ENCODE measurements at places on chromosomes 5 and 9. TPM values are rescaled to one million over a fixed set of nuclear protein-coding genes. Genes with fewer than 3 reads are reported as not detected.

GRCh38 chr5:122608222-122608621 is 166.7 kb upstream of the SNX2 start:
- H3K4me1 ChIP-seq: no peaks in the 10 kb centered on the region
- no peaks in the 10 kb centered on the region for H3K36me3 ChIP-seq
- H3K27me3 ChIP-seq: no peaks in the 10 kb centered on the region
- no peak for DNase-seq
- no peak overlapping the region for H3K4me3 ChIP-seq

DNA sequence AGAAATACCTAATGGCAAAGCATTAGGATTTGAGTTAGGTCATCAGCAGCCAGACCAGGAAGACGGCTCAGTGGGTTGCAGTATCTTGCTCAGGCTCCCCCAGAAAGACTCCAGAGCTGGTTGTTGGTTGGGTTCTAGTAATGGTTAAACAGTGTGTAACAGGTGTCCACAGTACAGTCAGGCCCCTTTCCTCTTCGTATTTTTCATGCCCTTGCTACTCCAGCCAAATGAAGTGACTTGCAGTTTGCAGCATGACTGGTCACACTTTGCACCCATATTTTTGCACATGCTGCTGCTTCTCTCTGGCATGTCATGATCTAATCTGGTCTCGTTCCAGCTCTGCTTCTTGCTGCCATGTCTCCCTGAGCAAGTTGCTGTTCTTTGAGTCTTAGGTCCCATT is 60.6 kb upstream of the TRPC7 start:
- DNase-seq: no peak
- no peaks in the 10 kb centered on the region for H3K4me1 ChIP-seq
- H3K27me3 ChIP-seq: peaks cover 13% of the 10 kb centered on the region
- H3K27ac ChIP-seq: no peak overlapping the region
- no peak overlapping the region for H3K4me3 ChIP-seq

DNA sequence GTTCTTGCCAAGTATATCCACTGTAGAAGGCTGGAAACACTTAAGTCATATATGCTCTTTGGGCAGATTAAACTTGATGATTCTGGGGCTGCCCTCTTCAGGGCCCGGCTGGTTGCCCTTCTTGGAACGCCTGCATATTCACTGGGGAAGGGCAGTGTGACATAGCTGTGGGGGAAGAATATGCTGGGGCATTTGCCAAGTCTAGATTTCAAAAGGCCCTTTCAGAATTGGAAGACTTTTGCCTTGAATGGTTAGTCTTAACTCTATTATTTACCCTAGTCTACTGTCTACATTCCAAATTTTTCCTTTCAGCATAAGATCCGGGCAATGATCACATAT is 161.2 kb upstream of the PITX1 start:
- peaks cover 2% of the 10 kb centered on the region for H3K27me3 ChIP-seq
- H3K27ac ChIP-seq: peak overlapping the region; percentile 81

The SLC6A18 gene
- total RNA-seq: not detected

The F2RL1 gene
- 2.9 TPM for total RNA-seq

DNA sequence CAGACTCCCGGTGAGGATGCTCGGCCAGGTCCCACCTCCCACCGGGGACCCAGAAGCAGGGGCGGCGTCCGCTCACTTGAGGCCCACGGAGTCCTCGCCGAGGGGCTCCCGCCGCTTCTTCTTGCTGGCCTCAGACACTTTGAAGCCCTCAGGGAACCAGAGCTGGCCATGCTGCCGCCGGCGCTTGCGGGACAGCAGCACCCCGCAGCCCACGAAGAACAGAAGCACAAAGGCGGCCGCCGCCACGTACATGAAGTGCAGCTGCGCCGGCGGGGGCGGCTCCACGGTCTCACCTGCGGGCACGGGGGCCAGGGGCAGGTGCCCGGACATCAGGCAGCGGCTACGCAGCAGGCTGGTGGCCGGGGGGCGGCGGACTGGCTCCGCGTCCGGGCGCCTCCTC is 19.4 kb upstream of the SEC16A start:
- DNase-seq: no peak
- H3K27ac ChIP-seq: no peak overlapping the region
- H3K4me3 ChIP-seq: no peak overlapping the region
- H3K4me1 ChIP-seq: no peaks in the 10 kb centered on the region
- H3K36me3 ChIP-seq: no peaks in the 10 kb centered on the region
- H3K27me3 ChIP-seq: no peaks in the 10 kb centered on the region

GRCh38 chr9:98960409-98960808 is 16.7 kb downstream of the COL15A1 start:
- H3K27me3 ChIP-seq: peaks cover 4% of the 10 kb centered on the region
- no peak for DNase-seq
- H3K4me3 ChIP-seq: no peak overlapping the region

- H3K4me1 ChIP-seq: peaks cover 11% of the 10 kb centered on the region
- H3K27ac ChIP-seq: no peak overlapping the region
- H3K27me3 ChIP-seq: peaks cover 2% of the 10 kb centered on the region
- no peak overlapping the region for H3K4me3 ChIP-seq
- DNase-seq: peak; percentile 22
- no peaks in the 10 kb centered on the region for H3K36me3 ChIP-seq
These were observed 206.7 kb downstream of the FAM114A2 start for GRCh38 chr5:153831973-153832372.

DNA sequence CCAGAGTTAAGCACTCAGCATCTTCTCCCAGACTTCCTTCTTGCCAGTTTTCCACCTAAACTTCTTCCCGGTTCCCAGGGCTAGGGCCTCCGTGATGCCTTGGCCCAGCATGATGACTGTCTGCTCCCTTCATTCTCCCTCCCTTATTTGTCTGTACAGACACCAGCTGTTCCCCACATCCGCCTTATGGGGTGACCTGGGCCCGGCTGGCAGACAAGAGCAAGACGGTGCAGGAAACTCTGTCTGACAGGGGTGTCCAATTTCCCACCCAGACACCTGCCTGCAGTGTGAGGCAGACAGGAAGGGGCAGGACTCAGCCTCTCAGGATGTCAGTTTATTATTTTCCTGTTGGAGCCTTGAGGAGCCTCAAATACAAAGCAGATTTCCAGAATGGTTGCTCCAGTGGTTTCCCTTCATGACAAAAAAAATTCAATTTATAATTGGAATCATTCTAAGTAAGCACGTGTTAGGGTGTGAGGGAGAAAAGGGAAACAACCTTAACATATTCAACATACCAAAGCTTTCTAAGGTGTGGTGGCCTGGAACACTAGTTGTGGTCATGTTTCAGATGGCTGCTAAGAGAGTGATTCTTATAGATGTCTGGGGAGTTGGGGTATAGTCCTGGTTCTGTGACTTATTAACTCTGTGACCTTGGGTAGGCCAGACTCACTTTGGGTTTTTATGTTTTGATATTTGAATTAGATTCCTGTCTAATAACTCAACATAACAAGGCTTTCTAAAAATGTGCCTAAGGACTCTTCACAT is 234.5 kb downstream of the PAPPA start:
- H3K4me1 ChIP-seq: peaks cover 51% of the 10 kb centered on the region
- peak overlapping the region; percentile 11 for H3K27ac ChIP-seq
- DNase-seq: peak; percentile 6
- peaks cover 1% of the 10 kb centered on the region for H3K27me3 ChIP-seq
- peaks cover 40% of the 10 kb centered on the region for H3K36me3 ChIP-seq

- H3K27me3 ChIP-seq: no peaks in the 10 kb centered on the region
- no peak overlapping the region for H3K4me3 ChIP-seq
- H3K36me3 ChIP-seq: peaks cover 32% of the 10 kb centered on the region
- DNase-seq: no peak
- peaks cover 33% of the 10 kb centered on the region for H3K4me1 ChIP-seq
These were observed 20.4 kb downstream of the ZBTB5 start for GRCh38 chr9:37444890-37445289.

- peaks cover 6% of the 10 kb centered on the region for H3K4me1 ChIP-seq
- no peaks in the 10 kb centered on the region for H3K36me3 ChIP-seq
- no peak overlapping the region for H3K4me3 ChIP-seq
- H3K27ac ChIP-seq: no peak overlapping the region
These were observed 142.8 kb upstream of the ALDH1B1 start for GRCh38 chr9:38249587-38250210.

DNA sequence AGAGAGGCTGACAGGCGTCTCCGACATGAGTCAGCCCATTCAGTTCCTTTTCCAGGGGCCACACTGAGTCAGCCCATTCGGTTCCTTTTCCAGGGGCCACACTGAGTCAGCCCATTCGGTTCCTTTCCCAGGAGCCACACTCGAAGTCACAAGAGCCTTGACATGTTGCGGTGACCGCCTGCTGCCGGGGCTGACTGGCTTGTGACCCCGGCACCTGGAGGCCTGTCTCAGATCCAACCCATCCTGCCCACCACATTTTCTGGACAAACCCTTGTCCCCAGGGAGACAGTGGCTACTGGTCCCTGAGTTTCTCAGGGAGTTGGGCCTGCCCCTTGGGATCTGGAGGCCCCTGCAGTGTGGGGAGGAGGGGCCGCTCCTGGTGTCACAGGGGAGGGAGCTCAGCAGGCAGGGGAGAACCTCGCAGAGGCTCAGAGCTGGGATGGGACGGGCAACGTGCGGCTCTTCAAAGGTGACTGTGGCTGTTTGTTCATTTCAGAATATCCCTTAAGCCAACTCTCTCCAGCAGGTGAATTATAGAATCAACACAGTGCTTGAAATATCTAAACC is 40.5 kb upstream of the LPCAT1 start:
- no peaks in the 10 kb centered on the region for H3K36me3 ChIP-seq
- peak overlapping the region; percentile 30 for H3K27ac ChIP-seq
- peak; percentile 69 for DNase-seq
- peaks cover 12% of the 10 kb centered on the region for H3K27me3 ChIP-seq
- no peak overlapping the region for H3K4me3 ChIP-seq

The STPG3 gene
- not detected for total RNA-seq

GRCh38 chr5:124262470-124262869 is 484.0 kb downstream of the ZNF608 start:
- no peaks in the 10 kb centered on the region for H3K36me3 ChIP-seq
- H3K4me1 ChIP-seq: no peaks in the 10 kb centered on the region
- H3K27me3 ChIP-seq: no peaks in the 10 kb centered on the region
- no peak for DNase-seq
- H3K4me3 ChIP-seq: no peak overlapping the region
- H3K27ac ChIP-seq: no peak overlapping the region

DNA sequence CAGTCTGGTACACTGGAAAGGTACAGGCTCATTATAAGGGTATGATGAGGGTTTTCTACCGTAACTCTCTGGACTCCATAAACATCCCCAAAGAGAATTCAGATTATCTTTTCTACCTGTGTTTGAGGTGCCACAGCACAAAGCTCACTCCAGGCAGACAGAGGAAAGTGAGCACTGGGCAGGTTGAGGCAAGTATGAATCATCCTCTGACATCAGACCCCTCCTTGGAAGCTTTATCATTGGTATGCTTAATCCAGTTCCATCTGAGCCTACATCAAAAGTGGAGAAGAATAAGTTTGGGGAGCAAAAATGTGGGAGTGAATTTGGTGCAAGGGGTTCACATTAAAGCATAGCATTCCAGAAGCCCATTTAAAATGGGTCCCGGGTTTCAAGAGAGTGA is 21.7 kb downstream of the C9orf152 start:
- H3K36me3 ChIP-seq: no peaks in the 10 kb centered on the region
- DNase-seq: no peak
- H3K27ac ChIP-seq: no peak overlapping the region
- H3K4me3 ChIP-seq: no peak overlapping the region
- H3K4me1 ChIP-seq: peaks cover under 1% of the 10 kb centered on the region
- peaks cover 3% of the 10 kb centered on the region for H3K27me3 ChIP-seq

The TLE1 gene
- total RNA-seq: 13.5 TPM

GRCh38 chr9:114471157-114471556 is 34.1 kb downstream of the WHRN start:
- no peak overlapping the region for H3K4me3 ChIP-seq
- peaks cover 5% of the 10 kb centered on the region for H3K36me3 ChIP-seq
- H3K27me3 ChIP-seq: no peaks in the 10 kb centered on the region
- DNase-seq: no peak

DNA sequence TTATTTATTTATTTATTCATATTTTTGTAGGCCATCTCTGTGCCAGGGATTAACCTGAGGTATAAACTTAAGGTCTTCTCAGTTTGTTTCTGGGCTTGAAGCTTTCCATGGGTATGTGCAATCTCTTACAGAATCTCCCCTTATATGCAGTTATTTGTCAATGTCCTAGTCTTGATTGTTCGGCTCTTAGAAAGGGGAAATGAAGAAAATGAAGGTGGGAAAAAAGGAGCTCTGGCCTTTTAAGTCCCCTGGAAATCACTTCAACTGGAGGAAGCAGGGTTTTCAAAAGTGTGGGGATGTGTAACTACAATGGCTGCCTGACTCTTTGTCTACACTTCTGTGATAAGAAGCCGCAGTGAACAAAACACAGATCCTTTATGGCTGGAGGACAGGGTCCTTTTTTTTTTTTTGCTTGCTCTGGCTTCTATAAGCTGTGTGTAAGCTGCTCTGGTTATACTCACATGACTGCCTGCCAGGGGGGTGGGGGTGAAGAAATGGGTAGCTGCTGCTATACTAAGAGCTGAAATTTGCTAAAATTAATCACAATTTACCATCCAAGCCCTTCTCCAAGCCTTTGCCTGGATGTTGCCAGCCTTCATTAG is 33.7 kb downstream of the CENPP start:
- no peaks in the 10 kb centered on the region for H3K4me1 ChIP-seq
- no peaks in the 10 kb centered on the region for H3K27me3 ChIP-seq
- H3K27ac ChIP-seq: no peak overlapping the region
- no peak overlapping the region for H3K4me3 ChIP-seq
- no peak for DNase-seq

The FAM151B gene
- total RNA-seq: 2.1 TPM

- H3K27ac ChIP-seq: no peak overlapping the region
- H3K27me3 ChIP-seq: peaks cover 26% of the 10 kb centered on the region
- H3K4me1 ChIP-seq: peaks cover 10% of the 10 kb centered on the region
- no peak overlapping the region for H3K4me3 ChIP-seq
- H3K36me3 ChIP-seq: no peaks in the 10 kb centered on the region
- no peak for DNase-seq
These were observed 10.0 kb downstream of the BSPRY start for GRCh38 chr9:113359385-113359784.

- H3K4me1 ChIP-seq: no peaks in the 10 kb centered on the region
- no peak for DNase-seq
- H3K36me3 ChIP-seq: peaks cover 7% of the 10 kb centered on the region
- no peak overlapping the region for H3K4me3 ChIP-seq
- no peak overlapping the region for H3K27ac ChIP-seq
- no peaks in the 10 kb centered on the region for H3K27me3 ChIP-seq
These were observed 14.1 kb downstream of the SEMA4D start for GRCh38 chr9:89483592-89484474.

Data from HFFc6 (cell line).